ENCODE measurements at places on chromosomes 5 and 9.

GRCh38 chr5:135140446-135141204, 106.6 kb upstream of the PITX1 start:
- DNase-seq = no peak

DNA sequence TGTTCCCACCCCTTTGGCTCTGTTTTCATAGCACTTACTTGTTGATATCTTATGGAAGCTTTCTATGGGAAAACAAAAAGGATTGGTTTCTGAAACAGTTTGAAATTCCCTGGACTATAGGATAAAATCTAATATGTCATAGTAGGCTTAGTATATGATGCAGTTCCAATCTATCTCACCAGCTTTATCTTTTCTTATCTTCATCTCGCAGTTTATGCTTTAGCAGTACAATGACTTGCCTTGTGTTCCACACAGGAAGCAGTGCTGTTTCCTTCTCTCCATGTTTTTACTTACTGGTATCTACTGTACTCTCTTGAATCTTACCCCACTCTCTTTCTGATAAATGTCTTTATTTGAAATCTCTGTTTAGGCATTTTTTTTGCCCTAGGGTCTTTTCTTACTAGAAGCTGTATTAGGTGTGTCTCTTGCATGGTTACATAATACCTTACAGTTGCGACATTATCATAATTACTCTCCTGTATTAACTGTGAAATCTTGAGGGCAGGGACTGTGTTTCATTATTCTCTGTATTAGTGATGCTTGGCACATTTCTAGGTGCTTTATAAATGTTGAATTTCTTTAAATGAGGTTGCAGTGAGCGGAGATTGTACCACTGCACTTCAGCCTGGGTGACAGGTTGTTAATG, 76.3 kb downstream of the FOCAD start:
- no peak for DNase-seq

DNA sequence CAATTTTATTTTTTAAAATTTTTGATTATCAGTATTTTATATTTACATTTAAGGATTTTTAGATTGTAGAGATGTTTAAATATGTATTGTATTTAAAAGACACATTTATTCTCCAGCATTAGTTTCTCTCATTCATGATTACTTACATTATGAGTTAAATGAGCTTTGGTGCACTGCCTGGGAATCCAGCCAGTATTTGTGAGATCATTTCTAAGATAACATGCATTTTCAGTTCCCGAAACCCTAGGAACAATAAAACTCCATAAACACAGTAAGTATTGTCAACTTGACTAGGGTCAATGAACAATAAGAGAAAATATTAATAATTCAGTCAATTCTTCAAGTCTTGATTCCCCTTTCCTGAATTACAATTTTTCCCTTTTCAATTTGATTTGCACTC, 403.3 kb downstream of the PLK2 start:
- no peak for DNase-seq

DNA sequence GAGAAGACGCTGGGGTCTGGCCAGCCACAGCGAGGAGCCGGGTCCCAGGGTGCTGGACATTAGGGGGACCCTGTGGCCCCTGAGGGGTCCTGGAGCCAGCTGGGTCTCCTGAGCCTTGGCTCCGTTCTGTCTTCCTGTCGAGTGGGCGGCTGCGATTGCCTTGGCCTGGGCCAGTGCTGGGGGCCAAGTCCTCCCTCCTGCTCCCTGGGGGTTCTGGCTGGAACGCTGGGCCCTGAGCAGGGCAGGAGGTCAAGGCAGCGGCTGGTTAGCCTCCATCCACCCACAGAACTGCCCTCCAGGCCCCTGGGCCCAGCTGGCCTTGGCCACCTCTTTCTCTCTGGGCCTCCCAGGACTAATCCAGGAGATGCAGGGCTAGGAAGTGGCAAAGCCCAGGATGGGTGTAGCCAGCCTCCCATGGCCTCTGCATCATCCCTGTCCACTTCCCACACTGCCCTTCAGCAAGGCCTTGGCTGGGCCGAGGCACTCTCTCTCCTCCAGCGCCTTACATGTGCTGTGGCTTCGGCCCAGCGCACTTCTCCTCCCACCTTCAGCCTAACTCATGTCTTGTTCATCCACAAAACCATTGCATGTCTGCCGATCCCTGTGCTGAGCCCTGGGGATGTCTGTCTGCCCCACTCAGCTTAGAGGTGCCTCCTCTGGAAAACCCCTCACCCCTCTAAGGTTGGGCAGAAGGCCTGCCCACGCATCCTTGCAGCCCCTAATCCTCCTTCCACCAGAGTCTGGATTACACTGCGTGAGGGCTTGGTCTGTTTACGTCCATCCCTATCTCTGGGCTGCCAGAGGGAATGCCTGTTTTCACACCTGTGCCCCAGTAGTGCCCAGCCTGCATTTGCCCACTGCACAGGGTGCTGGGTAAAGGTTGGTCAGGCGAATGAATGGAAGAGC, 5.0 kb downstream of the LAMC3 start:
- DNase-seq = no peak

GRCh38 chr5:83523929-83524328, 52.4 kb downstream of the VCAN start:
- no peak for DNase-seq

- no peak for DNase-seq
Measured at GRCh38 chr9:94923326-94924089, 197.0 kb downstream of the AOPEP start.

DNA sequence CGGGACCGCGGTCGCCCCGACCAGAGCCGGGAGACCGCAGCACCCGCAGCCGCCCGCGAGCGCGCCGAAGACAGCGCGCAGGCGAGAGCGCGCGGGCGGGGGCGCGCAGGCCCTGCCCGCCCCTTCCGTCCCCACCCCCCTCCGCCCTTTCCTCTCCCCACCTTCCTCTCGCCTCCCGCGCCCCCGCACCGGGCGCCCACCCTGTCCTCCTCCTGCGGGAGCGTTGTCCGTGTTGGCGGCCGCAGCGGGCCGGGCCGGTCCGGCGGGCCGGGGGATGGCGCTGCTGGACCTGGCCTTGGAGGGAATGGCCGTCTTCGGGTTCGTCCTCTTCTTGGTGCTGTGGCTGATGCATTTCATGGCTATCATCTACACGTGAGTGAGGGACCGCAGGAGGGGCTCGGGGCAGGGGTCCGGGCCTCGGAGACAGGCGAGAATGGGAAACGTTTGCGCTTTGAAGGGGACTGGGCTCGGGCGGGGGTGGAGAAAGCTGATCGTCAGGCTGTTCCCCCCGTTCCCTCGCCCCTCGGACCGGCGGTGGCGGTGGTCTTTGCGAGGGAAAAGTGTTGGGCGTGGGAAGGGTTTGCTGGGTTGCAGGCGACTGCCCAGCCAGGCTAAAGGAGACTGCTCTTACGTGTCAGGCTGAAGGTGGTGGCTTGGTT, 457 bp downstream of the UGCG start:
- no peak for DNase-seq

DNA sequence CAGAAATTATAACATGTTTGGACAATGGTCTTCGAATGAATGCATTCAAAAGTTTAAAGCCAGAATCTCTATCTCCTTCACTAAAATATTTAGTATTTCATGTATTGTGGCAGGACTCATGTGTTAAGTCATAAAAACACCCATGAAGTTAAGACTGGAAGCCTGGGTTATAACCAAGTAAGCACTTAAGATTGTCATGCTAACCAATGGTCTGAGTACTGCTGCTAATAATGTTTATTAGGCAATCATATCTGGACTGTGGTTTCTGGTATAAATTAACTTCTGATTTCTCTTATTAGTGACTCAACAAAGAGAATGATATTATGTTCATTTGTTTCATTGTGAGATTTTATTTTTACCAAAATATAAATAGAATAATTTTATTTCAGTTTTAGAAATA, 297.9 kb upstream of the EDIL3 start:
- no peak for DNase-seq

- no peak for DNase-seq
Measured at GRCh38 chr5:106092455-106092854, 1578.3 kb downstream of the EFNA5 start.

- DNase-seq = no peak
Measured at GRCh38 chr5:109998726-109999125, 309.0 kb downstream of the MAN2A1 start.

DNA sequence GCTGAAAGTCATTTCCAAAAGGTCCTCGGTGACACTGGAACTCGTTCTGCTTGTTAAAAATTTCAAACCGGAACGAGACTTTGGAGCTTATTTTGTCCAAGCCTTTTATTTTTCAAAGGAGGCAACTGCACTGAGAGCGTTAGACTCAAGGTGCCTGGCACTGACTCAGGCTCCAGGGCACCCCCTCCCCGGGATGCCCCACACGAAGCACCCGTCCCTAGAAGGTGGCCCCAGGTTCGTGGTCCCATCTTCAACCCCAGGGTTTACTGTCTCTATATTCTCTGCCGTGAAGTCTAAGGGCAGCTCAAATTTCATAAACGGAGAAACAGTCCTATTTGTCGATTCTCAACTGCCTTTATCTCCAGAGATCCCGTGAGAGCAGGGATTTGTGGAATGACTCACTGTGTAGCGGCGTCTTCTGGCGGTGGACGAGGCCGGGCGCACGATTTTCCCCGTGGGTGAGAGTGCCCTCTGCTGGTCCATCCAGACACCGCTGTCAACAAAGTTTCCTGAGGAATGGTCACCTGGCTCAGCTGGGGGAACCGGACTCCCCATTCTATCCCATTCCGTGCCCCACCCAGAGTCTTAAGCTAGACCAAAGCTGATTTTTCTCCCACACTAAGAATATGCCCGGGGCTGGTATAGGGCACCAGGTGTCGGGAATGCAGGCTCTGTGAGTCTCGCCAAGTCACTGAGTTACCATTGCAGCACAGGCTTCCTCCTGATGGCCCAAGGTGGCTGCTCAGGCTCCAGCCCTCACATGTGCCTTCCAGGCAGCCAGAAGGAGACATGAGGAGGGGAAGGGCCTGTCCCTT, 27.1 kb upstream of the SLC6A19 start:
- DNase-seq = no peak

DNA sequence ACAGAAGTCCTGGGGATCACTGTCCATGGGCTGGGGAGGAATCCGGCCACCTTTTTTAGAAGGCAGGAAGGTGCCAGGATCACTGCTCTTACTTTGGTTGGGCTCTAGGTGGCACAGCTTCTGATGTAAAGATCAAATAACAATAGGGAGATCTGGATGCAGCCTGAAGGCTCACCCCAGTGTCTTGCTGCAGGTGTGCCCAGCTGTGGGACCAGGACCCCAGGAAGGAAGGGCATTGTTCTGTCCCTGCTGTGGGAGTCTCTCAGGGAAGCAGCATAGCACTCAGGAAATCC, 69.6 kb downstream of the DAB2IP start:
- no peak for DNase-seq

GRCh38 chr9:127449332-127449966, 1.8 kb downstream of the RPL12 start:
- DNase-seq = no peak

DNA sequence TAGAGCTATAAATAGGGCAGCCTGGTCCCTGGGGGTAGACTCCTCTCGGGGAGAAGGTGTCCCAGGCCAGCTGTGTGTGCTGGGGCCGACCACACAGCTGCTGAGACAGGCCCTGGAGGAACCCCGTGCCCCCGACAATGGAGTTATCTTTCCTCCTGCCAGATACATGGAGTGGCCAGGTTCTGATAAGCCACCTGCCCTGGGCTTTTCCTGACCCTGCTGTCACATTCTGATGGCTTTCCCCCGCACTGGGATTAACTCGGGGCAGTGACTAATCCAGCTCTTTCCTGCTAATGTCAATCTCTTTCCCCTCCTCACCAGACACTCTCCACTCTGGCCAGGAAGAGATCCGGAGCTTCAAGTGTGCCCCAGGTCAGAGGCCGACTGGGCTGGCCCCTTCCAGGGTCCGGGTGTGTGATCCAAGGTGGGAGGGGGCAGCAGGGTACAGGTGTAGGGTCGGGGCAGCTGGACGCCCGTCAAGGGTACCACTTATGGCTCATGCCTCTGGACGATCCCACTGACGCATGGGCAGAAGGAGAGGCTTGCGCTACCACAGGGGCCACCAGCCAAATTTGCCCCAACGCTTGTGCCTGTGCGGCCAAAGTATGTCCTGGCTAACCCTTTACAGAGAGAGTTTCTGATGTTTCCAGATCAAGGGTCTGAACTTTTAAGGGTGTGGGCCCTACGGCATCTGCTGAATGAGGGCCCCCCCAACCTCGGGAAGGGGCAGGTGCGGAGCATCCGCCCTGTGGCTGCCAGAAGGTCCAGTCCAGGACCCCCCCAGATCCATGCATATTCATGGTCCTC, 20.6 kb upstream of the COL5A1 start:
- no peak for DNase-seq

DNA sequence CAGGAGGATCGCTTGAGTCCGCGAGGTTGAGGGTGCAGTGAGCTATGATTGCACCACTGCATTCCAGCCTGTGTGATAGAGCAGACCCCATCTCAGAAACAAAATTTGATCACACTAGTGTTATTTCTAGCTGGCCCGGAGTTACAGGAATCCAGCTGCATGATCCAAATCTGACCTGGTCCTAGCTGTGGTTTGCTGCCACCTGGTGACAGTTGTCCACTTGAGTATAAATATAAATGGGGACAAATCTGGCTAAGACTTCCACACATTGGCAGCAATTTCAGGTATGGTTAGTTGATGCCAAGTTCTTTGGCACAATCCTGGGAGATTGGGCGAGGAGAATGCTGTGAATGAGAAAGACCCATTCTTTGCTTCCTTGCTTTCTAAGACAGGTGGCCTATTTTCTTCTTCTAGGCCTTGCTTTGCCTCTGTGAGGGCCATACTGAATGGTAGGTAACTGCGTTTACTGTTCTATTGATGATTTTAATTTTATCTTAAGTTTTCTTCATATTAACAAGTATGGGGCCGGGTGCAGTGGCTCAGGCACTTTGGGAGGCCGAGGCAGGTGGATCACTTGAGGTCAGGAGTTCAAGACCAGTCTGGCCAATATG, 35.4 kb downstream of the UBE2R2 start:
- DNase-seq = no peak

GRCh38 chr5:159178978-159179377, 30.4 kb downstream of the RNF145 start:
- no peak for DNase-seq

DNA sequence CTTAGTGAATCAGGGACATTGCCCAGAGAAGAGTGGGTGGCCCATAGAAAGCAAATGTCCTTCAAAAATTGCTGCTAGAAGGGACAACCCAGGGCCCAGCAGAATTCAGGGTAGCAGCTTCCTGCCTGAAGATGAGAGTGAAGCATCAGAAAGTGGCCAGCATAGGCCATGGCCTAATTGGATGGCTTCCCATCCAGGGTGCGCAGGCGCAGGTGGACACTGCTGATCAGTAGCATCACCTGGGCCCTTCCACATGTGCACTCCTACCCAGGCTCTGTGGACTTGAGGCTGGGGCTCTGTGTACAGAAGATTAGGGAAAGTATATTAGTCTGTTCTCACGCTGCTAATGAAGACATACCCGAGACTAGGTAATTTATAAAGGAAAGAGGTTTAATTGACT, 58.6 kb upstream of the GARNL3 start:
- no peak for DNase-seq
